Stimulated activated CD8-positive, alpha-beta memory T cell treated with anti-CD3 and anti-CD28 coated beads, Interleukin-4, amount 100 ng/mL, for 24 hours (primary cell): ENCODE measurements at places on chromosomes 4 and X.

GRCh38 chrX:52923781-52924241 is 26.7 kb downstream of the FAM156B start:
- DNase-seq, result no peak

- DNase-seq, result no peak
These were observed 41.9 kb downstream of the GYG2 start for GRCh38 chrX:2870650-2871049.

GRCh38 chr4:74932832-74933561 is at the start of gene PARM1:
Gene PARM1 (plus strand): TSS chr4:74933116. CDS start chr4:74933328, 212 bp downstream.
- peak; percentile 11 for DNase-seq

GRCh38 chr4:173258866-173259265 is 75.3 kb downstream of the HMGB2 start:
- DNase-seq, result no peak

- DNase-seq, result no peak
These were observed 31.9 kb downstream of the CASP6 start for GRCh38 chr4:109671350-109671749.

GRCh38 chrX:153576961-153577360 is 22.0 kb downstream of the CCNQ start:
- no peak for DNase-seq

DNA sequence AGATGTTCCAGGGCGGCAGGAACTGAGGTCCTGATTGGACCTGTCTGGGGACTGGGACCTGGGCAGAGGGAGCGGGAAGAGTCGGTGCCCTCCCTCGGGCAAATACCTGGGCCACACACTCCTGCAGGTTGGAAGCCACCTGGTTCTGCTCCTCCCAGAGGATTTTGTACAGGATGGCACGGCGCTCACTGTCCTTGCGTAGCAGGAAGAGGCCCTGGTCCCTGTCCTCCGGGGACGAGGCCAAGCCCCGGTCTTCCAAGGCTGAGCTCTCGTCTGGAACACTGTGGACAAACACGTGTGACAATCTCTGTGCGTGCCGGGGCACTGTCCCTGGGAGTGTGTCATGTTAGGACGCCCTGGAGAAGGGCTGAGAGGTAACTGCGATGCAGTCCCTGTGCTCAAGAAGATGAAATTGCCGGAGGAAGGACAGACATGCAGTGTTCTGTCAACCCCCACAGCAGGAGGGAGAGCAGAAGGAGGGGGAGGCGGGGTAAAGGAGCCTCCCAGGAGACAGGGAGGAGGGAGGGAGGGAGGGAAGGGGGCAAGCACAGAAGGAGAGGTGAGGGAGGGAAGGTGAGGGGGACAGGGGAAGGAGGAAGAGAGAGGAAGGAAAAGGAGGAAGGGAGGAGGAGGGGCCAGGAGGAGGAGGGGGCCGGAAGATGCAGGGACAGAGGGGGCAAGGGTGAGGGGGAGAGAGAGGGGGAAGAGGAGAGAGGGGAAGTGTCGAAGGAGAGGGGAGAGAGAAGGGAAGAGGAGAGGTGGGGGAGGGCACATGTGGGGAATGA is 29.0 kb downstream of the PDHA1 start:
- DNase-seq, result no peak

- DNase-seq, result no peak
These were observed 21.0 kb upstream of the GEMIN8 start for GRCh38 chrX:14050709-14051108.

DNA sequence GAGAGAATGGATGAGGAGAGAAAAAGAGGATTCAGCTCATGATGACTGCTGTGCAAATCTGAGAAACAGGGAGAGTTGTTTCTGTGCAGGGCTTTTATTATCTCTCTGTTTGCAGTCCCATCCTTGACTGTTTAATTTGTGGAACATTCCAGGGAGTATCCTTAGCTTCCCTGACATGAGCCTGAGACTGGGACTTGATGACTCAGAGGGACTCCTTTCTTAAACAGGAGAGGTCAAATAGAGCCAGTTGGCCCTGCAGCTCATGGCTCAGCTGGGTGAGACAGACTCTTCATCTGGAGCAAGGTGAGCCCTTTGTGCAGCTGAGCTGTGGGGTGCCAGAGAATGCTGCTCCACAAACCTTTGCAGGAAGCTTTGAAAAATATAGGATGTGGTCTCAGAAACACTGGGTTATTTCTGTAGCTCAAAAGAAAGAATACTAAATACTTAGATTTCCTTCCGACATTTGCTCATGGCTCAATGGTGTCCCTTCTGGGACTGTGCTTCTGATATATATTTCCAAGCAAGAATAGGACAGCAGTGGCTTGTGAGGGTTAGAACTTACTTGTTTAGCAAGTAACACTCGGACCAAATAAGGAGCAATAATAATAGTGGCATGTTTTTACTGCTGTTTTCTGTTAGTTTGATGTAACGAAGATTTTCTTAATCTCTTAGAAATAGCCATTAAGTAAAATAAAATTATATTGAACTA is 14.5 kb downstream of the ARHGAP24 start:
- DNase-seq, result no peak

DNA sequence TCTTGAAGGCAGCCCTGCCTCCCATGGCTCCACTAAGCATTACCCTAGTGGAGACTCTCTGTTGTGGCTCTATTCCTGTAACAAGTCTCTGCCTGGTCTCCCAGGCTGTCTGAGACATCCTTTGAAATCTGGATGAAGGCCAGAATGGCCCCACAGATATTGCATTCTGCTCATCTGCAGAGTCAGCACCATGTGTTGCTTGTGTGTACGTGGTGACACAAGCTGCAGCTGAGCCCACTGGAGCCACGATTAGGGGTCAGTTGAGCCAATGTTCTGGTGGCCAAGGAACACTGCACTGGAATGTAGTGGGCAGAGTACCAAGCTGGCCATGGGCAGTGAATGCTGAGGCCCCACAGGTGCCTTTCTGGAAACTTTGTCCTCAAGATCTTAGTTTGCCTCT is 29.2 kb downstream of the GRID2 start:
- no peak for DNase-seq

GRCh38 chr4:140185412-140186081 is 31.6 kb upstream of the MAML3 start:
- DNase-seq, result no peak

- no peak for DNase-seq
These were observed 1428.0 kb downstream of the PCDH7 start for GRCh38 chr4:32148111-32148666.

DNA sequence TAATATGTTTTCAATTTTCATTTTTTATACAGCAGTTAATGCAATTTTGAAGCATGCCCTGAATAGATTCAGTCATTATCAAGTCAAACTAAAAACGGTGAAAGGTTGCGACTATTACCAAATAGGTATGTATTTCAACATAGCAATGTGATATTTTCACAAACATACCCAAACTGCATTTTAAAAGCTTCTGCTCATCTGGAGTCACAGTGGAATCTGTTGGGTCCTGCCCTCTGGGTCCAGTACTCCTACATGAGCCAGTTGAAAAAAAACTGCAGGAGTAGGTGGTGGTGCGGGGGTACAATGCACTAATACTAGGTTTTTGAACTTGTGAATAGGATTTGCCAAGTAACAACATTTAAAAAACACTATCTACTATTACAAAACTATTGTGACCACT is 938 bp downstream of the GPR34 start:
- no peak for DNase-seq

- DNase-seq, result no peak
These were observed 116.0 kb downstream of the APBB2 start for GRCh38 chr4:41098093-41099048.

DNA sequence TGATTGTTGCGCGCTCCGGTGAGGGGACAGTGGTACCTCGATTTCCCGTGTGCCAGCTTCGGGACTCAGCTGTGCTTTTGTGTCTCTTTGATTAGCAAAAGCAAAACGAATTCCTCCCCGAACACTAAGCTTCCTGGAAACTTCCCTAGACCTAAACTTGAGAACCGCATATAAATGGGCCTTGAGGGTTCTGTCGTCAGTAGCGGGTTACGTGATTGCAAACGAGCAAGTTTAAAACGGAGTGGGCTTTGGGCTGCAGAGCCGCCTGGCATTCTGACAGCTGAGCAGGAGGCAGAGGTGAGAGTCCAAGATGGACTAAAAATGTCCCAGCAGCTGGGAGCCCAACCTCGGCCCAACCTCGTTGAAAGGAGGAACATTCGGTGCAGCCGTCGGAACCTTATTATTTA is 1.2 kb upstream of the TAPT1 start:
- DNase-seq, result no peak

DNA sequence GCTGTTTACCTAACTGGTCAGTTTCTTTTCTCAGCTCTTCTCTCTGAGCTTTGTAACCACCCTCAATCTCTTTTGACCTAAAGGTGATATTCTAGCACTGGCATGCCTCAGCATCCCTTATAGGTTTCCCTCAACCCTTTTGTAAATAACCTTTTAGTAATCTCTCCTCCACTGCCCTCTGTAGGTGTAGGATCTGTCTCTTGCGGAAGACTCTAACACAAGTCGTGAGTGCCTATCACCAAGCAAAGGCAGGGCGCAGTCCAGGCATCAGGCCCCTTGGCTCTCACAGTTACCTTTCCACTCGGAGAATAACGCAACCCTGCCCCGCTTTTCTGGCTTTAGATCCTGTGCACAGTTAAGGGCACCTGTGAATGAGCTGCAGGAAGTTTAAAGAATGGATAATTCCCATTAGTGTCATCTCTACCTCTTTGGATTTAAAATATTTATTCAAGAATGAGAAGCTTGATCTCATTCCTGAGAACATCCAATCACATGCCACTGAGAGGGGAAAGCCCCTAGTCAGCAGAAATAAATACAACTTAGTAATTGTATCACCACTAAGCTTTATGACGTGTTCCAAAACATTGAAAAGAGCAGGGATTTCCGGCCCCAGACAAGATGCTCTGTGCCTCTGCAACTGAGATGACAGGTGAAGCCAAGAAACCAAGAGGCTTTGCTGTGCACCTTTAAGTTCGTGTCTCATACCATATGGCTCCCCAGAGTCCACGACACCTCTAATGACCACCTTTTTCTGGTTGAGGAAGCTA is 58.8 kb downstream of the SPINK2 start:
- no peak for DNase-seq

DNA sequence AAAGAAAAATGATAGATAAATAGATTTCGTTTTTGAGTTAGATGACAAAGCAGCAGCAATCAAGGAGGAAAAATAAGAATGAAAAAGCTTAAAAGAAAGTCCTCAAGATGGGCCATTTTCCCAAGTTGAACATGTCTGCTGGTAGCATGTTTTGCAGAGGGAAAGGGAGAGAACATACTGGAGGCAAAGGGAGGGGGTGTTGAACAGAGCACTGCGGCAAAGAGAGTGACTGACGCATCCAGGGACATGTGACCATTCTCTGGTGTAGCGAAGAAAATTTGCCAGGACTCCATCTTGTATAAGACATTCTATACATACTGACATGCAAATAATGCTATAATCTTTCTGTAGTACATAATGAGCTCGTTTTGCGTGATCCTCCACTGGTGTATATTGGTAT is 1.2 kb downstream of the LINC00632 start:
- no peak for DNase-seq

- DNase-seq, result no peak
These were observed 12.8 kb downstream of the CYP4V2 start for GRCh38 chr4:186204103-186204559.

- DNase-seq, result no peak
These were observed 68.6 kb upstream of the PPP3CA start for GRCh38 chr4:101415962-101416361.

DNA sequence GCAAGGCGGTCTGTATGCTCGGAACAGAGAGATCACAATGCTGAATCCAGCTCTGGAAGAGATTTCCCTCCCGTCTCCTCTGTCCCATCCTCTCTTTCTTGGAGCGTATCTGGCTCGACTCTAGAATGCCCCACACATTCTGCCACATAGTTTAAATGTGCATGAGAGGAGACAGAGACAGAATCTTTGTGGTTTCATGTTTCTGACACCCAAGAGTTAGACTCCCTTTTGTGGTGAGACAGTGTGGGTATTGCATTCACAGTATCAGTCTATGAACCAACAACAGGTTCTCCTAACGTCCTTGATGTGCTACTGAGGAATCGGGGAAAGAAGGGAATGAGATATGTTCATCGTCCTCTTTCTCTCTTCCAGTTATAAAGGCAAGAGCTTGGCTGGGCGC is 25.3 kb downstream of the FAM47E start:
- no peak for DNase-seq

- DNase-seq, result no peak
These were observed 14.1 kb upstream of the PPARGC1A start for GRCh38 chr4:23903859-23904438.

GRCh38 chr4:69793732-69794131 is 33.3 kb upstream of the SULT1B1 start:
- DNase-seq, result no peak

DNA sequence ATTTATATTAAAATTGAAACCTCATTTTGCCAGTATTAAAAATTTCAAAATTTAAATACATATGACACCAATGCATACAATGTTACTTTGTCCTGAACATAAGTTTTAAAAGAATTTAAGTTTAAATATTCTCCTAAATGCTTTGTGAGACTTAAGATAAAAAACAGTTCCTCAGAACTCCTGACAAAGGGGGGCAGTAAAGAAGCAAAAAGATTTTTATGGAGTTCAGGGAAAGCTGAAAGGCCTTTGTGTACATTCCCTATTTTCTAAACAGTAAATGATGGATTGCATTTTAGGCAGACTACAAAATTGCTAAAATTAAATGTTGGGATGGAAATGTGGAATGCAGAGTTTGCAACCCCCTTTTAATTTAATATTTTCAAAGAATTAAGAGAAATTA is 81.7 kb downstream of the SNCA start:
- no peak for DNase-seq

DNA sequence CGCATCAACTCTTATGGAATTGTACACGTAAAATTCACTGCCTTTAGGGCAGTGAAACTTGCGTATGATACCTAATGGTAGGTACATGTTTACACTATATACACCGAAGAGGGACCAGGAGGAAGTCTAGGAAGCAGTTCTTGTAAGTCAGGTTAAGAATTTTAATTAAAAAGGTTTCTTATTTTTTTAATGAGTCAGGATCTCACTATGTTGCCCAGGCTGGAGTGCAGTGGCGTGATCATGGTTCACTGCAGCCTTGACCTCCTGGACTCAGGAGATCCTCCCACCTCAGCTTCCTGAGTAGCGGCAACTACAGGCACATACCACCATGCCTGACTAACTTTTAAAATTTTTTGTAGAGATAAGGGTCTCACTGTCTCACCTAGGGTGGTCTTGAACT is 6.6 kb downstream of the NUDT9 start:
- DNase-seq, result no peak

DNA sequence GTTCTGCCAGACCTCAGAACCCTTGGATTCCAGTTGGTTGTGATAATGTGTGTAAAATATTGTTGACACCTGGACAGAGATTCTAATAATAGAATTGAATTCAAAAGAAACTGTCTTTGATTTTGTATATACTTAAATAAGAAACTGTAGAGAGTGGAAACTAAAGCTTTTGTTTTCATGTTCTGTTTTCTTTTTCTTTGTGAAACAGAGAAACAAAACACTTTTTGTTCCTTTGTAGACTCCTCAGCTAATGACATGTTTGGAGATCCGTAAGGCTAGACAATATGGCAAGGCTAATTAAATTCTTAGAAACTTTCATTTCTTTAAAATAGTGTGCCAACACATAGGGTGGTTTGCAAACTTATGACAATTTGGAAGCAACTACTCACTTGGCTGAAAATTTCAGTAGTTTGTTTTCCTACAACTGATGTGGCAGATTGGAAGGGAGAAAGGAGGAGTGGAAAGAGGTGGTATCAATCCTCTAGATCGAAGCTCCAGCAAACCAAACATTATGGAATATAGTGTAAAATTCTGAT is 90.9 kb upstream of the FAT1 start:
- DNase-seq, result no peak

- no peak for DNase-seq
These were observed 49.7 kb upstream of the KLHL8 start for GRCh38 chr4:87270144-87270543.

GRCh38 chr4:159175989-159176375 is 73.1 kb downstream of the RAPGEF2 start:
- DNase-seq, result no peak

GRCh38 chr4:93843772-93844171 is 15.2 kb downstream of the ATOH1 start:
- no peak for DNase-seq
